KBM-7 (cell line): ENCODE measurements at places on chromosomes 12 and 14.

DNA sequence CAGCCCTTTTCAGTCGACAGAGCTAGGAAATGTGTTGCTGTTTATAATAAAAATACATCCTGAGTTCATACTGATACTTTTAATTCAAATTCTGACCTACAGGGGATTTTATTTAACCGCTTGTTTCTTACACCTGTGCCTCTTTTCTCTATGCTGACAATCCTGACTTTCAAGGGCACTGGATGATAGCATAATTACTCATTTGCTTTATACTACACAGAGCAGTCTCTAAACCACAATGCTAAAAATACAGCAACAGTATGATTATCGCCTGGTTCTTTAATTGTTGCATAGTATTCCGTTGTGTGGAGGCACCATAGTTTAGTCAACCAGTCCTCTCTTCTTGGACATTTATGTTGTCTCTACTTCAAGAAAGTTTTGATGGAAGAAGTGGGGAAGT is 372.9 kb downstream of the DPF3 start:
- DNase-seq = no peak

DNA sequence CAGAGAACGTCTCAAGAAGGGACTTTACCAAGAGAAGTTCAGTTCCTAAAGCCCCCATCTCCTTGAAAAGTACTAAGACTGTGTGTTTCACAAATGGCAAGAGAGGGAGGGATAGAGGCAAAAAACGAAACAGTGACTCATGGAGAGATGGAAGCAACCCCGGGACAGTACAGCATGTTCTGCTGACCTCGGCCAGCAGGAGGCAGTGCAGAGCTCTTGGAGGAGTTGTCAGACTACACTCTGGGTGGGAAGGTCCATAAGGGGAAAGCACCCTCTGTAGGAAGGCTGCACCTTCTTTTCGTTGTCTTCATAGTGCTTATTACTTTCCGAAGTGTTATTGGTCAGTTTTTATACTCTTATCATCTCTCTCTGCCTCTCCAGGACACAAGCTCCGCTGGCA is 525.2 kb upstream of the CCDC196 start:
- peak; percentile 66 for DNase-seq

- DNase-seq = no peak
Measured at GRCh38 chr12:57461276-57461916, 1.8 kb downstream of the GLI1 start.

DNA sequence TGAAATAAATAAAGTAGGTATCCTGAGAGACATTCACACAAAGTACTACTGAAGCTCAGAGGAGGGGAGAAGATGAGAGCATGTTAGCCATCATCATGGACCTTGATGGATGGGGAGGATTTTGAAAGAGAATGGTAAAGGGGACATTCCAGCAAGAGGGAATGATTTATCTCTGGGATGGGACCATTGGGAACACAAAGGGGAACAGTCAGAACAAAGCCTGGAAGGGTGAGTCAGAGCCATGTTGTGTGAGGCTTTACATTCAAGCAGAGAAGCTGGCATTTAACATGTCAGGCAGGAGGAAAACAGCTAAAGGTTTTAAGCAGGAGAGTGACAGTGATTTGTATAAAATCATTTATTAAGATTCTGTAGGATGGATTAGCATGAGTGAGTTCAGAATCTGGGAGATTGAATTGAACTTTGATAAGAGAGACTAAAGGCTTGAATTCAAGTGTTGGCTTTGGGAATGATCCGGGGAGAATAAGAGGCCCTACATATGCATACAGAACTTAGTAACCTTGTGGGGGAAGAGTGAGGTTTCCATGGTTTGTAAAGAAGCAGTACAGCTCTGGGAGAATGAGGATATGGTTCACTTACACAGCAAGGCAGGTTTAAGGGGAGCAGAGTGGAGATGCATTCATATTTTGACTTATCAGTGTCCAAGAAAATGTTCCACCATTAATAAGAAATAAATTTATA is 174.4 kb downstream of the SYT10 start:
- DNase-seq = no peak

DNA sequence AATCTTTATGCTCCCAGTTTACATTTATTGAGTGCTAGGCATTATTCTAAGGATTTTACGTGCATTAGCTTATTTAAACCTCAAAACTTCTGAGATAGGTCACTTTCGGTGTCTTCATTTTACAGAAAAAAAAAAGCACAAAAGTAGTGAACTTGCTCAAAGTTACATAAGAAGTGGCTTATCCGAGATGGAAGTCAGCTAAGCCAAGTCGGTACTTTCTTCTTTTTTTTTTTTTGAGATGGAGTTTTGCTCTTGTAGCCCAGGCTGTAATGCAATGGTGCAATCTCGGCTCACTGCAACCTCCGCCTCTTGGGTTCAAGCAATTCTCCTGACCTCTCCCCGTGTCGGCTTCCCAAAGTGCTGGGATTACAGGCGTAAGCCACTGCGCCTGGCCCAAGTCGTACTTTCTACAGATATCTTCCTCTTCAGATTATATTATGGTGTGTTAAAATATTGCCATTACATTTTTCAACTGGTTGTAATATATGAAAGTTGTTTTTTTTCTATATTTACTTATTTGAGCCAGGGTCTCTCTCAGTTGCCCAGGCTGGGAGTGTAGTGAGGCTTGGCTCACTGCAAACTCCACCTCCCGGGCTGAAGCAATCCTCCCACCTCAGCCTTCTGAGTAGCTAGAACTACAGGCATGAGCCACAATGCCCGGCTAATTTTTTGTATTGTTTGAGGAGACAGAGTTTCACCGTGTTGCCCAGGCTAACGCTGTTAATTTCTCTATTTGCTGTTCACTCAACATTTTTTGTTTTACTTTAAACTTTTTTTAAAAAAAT is 8.9 kb downstream of the DPPA3 start:
- no peak for DNase-seq

DNA sequence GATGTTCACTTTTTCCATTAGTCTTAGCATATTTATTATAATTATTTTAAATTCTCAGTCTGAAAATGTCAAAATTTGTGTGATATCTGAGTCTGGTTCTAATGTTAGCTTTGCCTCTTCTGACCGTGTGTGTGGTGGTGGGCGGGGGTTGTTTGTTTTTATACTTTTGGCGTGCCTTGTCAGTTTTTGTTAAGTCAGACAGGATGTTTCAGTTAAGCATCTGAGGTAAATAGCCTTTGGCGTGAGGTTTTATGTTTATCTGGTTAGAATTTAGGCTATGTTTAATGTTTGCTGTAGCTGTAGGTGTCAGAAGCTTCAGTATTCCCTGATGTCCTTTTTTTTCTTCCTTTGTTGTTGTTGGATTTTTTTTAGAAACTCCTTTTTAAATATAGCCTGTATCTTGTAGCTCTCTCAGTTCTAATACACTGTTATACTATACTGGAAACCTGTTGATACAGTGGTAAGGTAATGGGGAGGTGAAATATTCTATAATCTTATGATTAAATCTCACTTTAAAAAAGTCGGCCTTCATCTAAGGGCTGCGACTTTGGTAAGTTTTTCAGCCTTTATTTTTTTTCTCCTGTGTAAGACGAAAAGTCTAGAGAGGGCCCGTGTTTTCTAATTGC is 111.6 kb downstream of the SCAF11 start:
- DNase-seq = no peak

DNA sequence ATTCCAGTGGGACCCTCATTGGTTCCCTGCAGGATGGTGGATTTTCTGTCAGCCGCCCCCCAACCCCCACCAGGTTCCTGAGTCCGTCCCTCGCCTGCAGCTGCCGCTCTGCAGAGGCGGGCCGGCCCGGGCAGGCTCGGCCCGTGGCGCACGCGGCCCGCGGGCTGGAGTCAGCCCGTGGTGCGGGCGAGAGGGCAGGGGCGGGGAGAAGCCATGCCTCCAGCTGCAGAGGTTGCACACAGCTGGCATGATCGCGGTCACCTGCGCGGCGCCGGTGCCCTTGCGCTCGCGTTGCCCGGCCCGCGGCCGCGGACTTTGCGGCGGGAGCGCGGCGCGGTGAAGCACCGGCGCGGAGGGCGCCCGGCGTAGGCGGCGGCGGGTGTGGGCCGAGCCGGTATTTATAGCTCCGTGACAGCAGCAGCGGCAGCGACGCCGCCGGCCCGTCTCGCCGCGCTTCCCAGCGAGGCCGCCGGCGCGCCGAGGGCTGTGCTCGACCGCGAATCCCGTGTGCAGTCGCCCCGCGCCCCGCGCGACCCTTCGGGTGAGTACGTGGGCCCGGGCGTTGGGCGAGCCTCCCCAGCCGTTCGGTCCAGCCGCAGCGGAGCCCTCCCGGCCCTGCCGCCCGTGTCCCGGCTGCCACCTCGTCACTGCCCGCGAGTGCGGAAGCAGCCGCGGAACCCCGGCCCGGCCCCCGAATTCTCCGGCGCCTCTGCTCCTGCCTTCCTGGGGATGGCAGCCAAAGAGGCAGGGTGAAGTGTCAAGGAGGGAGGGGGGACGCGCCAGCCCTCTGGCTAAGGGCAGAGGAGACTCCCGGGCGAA is at the start of gene TMEM117:
Gene TMEM117 (plus strand): TSS at position 426 of the 819 bp plus-strand sequence.
- DNase-seq = peak; percentile 79

DNA sequence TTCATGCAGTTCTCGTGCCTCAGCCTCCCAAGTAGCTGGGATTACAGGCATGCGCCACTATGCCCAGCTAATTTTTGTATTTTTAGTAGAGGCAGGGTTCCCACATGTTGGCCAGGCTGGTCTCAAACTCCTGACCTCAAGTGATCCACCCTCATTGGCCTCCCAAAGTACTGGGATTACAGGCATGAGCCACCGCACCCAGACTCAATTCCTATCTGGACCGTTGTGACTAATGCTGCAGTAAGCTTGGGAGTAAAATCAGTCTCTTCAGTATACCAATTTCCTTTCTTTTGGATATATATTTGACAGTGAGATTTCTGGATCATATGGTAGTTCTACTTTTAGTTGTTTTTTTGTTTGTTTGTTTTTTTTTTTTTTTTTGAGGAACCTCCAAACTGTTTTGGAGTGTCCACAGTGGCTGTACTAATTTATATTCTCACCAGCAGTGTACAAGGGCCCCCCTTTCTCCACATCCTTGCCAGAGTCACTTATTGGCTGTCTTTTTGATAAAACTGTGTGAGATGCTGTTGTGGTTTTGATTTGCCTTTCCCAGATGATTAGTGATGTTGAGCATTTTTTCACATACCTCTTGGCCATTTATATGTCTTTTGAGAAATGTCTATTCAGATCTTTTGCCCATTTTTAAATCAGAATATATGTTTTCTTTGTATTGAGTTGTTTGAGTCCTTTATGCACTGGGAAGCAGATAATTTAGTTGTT is 37.3 kb upstream of the EVL start:
- no peak for DNase-seq

DNA sequence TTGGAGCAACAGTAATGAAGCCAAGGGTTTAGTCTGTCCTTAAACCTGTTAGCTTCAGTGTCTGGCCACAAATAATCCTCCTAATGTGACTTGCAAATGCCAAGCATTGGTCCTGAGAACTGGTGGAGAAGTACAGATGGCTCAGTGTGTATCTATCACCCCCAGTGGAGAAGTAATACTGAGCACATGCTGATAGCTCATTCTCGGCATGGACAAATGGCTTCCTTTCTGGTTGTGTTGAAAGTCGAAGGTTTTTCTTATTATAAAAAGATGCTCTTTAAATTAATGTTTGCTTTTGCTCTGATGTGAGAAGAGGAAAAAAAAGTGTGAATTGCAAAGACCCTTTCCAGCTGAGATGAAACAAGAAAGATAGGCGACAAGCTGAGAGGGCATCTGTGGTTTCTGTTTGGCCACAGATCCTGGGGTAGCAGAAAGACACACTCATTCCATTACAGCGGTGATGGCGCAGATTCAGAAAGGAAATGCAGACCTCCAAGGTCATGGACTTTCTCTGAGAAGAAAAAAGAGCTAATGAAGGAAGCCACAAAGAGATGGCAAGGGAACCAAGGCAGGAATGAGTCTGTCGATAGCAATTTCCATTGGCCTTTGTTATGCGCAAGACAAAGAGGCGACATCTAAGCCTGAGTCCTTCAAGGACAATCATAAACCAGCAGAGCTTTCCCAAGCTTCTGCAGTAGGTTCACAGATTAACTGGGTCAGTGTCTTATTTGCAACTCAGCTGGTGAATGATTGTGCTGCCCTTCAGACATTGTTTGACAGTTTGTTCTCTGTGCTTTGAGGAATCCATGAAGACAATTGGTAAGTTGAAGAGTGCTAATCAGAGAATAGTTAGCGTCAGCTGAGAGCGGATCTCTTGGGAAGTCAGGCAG is 155.5 kb upstream of the RGS6 start:
- peak; percentile 2 for DNase-seq

DNA sequence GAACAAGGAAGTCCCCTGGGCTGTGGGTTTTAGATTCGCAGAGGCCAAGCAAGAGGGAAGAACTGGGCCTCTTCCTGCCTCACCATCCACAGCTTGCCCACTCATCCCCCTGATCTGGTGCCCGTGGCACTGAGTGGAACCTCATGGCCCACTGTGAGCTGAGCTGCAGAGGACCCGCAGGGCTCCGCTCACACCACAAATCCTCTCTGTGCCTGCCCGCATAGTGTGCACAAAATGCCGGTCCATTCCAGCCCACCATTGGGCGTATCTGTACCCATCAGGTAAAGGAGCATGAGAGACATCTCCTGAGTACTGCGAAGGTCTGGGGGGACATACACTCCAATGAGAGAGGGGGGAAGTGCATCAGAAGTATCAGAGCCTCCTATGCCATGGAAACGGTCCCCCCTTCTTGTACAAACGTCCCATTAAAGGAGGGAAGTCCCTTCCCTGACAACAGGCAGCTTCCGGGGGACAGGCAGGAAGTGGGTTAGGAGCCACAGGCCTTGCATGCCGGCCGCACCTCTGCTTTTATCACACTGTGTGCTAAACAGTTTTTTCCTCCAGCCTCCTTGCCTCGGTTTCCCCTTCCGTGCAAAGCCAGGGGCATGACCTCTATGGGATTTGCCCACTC is 309.4 kb upstream of the DIO3 start:
- DNase-seq = no peak

DNA sequence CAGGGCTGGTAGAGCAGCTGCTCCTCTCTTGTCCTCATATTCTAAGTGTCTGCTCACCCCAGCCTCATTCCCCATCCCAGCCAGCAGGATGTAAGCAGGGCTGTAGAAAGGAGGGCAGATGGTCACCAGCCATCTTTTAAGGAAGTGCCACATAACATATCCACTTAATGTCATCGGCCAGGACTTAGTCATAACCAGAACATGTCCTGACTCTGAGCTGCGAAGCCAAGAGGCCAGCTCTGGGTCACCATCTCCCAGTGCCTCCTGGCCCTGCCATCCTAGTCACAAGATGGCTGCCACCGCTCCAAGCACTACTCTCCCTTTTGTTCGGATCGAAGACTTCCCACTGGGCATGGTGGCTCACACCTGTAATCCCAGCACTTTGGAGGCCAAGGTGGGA is 123.9 kb downstream of the PLXNC1 start:
- DNase-seq = no peak

- DNase-seq = peak; percentile 54
Measured at GRCh38 chr12:22625762-22626294, 857 bp downstream of the ETNK1 start.

GRCh38 chr12:119696943-119697342 is 29.0 kb downstream of the PRKAB1 start:
- no peak for DNase-seq
